ENCODE measurements at places on chromosomes 2 and 18.
A peak's percentile ranks its signal among the peaks of the same experiment; 100 is the strongest.

DNA sequence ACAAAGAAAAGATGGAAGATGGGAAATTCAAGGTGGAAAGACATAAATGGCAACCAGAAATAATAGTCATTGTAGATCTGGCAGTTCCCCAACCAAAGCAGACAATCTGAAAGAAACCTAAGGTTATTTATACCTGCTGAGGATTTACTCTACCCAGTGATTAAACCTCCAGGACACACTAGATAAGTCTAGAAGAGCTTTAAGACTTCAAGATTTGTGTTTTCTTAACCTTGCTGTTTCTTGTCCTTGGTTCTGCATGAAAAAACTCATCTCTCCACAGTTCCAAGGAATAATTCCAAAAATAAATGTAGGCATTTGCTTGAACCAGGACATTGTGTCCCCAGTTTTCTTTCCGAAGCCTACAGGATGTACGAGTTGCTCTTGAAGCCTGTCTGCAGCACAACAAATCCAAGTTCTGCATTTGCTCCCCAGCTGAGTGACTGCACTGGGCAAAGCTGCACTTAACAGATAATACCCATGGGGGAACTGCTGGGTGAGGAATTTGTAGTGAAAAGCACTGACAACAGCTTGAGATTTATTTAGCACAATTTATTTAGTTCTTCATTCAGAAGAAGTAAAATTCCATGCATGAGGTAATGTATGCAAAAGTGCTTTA lies 19.8 kb downstream of the DTNA start:
- DNase-seq, result no peak

DNA sequence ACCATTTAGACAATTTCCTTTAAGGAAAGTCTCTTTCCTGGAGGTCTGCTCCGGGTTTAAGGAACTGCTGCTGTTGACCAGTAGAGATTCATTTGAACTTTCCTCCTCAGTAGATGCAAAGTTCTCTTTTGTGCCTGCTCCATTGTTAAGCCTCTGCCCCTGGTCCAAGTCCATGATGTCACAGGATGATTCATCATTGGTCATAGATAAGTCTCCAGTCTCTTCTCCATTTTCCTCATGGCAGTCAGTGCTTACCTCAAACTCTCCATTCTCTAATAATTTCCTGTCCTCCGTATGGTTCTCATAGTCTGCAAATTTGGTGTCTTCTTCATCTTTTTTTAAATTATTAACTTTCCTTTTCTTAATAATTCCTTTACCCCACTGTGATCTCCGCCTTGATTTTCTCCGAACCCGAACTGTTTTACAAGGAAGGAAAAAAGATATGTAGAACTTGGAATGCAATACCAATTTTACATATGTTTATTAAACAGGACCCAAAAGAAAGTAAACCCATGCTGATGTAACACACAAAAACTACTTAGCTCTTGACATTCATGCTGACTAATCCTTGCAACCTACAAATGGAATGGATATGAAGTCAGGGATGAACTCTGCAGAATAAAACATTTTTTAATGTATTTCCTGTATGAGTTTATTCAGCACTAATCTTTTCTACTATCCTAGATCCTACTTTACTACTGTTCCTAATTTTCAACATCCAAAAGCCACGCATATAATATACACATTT lies 169.1 kb downstream of the ATAD2B start:
- no peak for DNase-seq

- DNase-seq, result no peak
These were observed 13.6 kb downstream of the ADI1 start for GRCh38 chr2:3505771-3506170.

GRCh38 chr2:33583194-33583938 lies 15.7 kb downstream of the FAM98A start:
- peak; percentile 15 for DNase-seq

- no peak for DNase-seq
These were observed 43.0 kb upstream of the SLC35G4 start for GRCh38 chr18:11566236-11566965.

DNA sequence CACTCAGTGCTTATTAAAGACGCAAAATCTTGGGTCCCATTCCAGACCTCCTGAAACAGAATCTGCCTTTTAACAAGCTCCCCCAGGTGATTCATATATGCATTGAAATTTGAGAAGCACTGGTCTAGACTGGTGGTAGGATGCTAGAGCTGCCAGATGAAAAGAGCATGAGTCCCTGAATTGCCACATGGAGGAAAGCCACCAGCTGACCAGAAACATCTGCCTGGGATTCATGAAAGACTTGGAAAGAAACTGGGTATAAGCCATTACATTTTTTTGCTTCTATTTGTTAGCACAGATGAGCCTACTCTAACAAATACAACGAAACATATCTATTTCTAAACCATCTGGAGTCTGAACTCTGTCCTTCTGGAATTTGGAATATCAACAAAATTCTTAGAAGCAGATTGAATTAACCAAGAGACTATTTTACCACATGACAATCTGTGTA lies 228.9 kb downstream of the RBM43 start:
- DNase-seq, result no peak

DNA sequence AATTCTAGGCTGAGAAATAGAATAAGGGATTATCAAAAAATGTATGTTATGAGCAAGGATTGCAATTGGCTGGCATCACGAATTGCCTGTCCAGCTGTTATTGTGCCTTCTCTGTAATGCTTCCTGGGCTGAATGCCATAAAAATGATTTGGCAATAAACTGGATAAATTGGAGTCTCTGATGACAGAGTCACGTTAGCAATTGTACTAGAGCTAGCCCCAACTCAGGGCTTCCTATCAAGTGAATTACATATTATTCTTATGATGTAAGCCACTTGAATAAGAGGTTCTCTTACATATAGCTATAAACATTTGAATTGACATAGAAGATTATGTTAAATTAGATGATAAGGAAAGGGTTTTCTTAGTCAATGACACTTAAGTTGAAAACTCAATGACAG lies 607.5 kb upstream of the REG3G start:
- DNase-seq, result no peak

DNA sequence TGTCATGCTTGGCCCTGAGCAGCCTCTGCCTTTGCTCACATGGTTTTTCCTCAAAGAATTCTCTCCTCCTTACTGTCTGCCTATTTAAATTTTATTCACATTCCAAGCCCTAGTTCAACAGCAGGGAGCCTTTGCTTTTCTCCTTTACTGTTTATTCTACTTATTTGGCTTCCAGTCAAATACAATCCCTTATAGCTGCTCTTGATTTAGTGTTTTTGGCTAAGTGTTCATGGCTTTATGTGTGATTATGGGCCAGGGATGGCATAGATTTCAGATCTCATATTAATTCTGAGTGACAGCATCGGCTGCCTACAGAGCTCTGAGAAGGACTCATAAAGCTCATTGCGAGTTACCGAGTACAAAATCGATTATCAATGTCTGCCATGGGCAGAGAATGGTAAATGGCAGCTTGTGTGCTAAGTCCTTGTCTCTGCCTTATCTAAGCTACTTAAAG lies 106.7 kb downstream of the METTL8 start:
- no peak for DNase-seq

- DNase-seq, result no peak
These were observed 127.8 kb upstream of the NETO1 start for GRCh38 chr18:72995558-72995957.

DNA sequence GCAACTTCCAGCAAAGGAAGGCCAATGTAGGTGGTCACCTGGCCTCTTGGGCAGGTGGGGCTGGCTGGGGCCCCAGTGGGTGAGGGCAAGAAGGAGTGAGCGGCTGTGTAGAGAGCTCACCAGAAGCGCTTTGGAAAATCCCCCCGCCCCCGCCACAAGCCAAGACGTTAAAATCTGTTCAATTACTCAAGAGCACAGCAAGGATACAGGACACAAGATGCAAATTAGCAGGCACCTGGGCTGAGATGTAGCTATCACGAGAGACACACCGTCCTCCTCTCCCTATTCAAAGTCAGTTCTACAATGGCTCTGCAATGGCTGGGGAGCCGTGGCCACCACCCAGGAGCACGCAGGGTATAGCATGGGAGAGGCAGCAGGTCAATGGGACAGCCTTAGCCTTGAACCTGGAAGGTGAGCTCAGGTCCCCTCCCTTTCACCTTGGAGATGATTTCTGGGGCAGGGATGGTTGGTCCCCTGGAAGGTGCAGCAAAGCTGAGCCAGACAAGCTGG lies 38.5 kb upstream of the GPR17 start:
- no peak for DNase-seq

- no peak for DNase-seq
These were observed 3.0 kb downstream of the ACVR2A start for GRCh38 chr2:147847746-147848391.

GRCh38 chr18:5303636-5304035 lies 8.1 kb upstream of the ZBTB14 start:
- DNase-seq, result no peak

DNA sequence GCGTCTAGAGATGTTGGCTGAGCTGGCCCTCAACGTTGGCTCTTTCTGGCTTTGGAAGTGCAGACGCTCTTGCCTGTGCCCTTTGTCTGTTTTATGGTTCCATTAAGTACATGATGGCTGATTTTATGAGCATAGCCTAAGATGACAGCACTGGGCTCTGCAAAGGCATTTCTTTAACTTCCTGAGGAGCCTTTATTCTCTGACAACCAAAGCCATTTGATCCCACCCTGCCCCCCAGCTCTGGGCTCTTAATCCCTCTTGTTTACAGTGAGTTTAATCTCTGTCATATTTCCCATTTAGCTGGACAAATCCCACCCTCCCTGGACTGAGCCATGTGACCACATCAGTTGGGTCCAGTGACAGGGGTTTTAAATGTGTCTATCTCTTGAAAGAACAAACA lies 195.9 kb downstream of the ACKR3 start:
- DNase-seq, result no peak

- DNase-seq, result no peak
These were observed 50.6 kb downstream of the TTC21B start for GRCh38 chr2:165902934-165903333.

DNA sequence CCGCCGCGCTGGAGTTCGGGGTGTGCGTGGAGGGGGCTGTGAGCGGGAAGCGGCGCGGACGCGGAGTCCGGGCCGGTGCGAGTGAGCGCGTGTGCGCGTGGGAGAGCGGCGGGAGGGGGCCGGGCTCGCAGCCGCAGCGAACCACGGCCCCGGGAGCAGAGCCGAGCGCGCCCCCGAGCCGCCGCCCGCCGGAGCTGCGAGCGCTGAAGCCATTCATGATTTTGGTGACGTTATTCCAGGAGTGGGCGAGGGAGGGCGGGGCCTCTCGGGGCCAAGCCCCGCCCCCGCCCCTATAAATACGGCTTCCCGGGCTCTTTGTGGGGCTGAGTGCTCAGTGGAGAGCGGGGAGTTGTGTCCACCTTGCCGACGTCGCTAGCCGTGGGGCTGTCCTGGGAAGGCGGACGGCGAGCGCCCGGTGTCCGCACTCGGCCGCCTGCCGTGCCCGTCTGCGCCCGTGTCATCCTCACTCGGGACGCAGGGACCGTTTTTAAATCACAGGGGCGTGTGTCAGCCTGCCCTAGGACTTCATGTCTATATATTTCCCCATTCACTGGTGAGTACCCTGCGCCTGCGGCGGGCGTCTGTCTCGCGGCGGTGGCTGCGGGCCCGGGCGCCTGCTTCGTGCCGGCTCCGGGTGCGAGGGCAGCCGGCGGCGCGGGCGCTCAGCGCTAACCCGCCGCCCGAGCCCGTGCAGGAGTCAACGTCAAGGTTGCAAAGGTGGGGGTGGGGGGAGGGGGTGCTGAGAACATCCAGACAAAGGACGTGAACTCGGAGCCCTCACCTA lies at the start of gene LBH:
TSS of gene LBH (plus strand) at position 323 of the 784 bp plus-strand sequence. CDS start at position 528, 205 bp downstream.
- peak; percentile 94 for DNase-seq

GRCh38 chr18:61852496-61852895 lies 40.3 kb downstream of the RNF152 start:
- no peak for DNase-seq

DNA sequence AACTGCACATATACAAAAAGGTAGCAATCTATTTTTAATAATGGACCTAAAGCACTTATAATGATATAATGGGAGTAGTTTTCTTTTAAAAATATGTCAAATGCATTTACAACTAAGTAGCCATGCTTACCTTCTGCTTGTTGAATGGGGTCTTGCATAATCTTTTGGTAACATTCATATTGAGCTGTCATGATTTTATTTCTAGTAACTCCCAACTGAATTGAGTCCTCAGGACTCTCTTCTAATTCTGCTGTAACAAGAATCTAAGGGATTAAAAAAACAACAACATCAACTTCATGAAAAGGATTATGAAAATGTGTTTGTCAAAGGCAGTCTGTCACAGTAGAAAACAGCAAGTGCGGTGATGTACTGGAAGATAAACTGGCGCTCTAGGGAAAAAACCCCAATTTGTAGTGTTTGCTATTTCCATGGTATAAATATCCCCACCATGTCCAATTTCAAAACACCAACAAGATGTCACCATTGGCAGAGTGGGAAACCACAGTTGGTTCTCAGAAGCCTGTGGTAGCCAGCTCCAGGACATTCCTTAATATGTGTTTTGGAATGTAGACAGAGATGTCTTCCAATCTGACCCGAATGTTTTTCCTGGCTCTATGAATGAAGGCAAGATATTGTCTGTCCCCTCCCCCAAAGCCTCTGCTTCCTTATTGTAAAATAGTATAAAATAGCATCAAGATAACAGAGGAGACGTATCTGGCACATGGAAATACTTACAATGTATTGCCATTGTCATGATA lies 64.8 kb downstream of the CALCRL start:
- DNase-seq, result no peak

DNA sequence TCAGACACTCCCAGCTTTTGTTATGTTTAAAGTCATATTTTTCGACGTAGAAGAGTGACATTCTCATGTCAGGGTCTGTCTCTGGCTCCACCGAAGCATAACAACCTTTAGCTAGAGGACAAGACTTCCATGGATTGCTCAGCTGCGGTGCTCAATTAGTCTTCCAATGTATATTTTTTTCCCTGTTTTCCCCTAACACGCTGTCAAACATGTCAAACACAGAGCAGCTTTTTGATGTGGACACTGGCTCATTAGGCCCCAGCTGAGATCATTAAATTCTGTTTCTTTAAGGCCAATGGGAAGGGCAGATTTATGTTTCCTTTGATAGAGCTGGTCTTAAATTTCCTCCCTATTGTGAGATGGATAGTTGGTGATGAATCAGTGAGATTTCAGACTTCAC lies 525.4 kb downstream of the PIK3C3 start:
- DNase-seq, result no peak

DNA sequence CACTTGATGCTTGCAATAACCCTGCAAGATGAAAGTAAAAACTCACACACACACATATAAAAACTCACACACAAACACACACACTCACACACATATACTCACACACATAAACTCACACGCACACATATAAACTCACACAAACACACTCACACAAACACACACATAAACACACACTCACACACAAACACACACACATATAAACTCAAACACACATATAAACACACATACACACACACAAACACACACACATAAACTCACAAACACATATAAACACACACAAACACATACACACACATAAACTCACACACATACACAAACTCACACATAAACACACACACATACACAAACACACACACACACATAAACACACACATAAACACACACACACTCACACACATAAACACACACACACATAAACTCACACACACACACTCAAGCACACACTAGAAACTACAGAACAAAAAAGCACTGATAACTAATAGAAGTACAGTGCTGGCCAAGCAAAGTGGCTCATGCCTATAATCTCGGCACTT lies 117.7 kb upstream of the TEKT4 start:
- DNase-seq, result no peak
